ENCODE measurements at places on chromosomes 2 and 18. TPM values are rescaled to one million over a fixed set of nuclear protein-coding genes. Genes with fewer than 3 reads are reported as not detected.

The BCL2L11 gene
- 42.5 TPM for total RNA-seq

The RIT2 gene
- total RNA-seq: not detected

The CXCR1 gene
- not detected for total RNA-seq

The MYO5B gene
- not detected for total RNA-seq

The COBLL1 gene
- not detected for total RNA-seq

The CXXC1 gene
- total RNA-seq: 109 TPM

Measured in activated CD8-positive, alpha-beta memory T cell treated with anti-CD3 and anti-CD28 coated beads for 36 hours (primary cell).